ENCODE measurements at places on chromosomes 5 and 9. TPM values are rescaled to one million over a fixed set of nuclear protein-coding genes. Genes with fewer than 3 reads are reported as not detected.

DNA sequence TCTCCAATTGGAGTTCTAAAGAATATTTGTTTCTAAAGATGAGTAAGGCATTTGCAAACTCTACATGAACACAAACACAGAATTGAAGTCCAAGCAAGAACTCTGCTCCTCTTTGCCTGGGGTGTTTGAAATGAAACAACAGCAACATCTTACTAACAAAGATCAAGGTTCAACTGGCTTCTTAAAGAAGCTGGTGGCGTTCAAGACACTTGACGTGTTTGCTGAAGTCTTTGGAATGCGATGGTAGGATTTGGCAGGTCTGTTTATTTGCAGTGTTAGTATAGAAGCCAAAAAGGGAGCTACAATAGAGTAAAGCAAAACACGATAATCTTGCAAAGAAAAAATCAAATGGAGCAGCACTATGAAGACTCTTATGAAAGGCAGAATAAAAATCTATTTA lies 94.9 kb downstream of the BASP1 start:
- no peak for DNase-seq
- no peaks in the 10 kb centered on the region for H3K4me1 ChIP-seq
- no peaks in the 10 kb centered on the region for H3K36me3 ChIP-seq

GRCh38 chr9:119768266-119768665 lies 399.0 kb upstream of the BRINP1 start:
- no peak overlapping the region for H3K4me3 ChIP-seq
- DNase-seq: no peak
- no peak overlapping the region for H3K27ac ChIP-seq
- H3K27me3 ChIP-seq: no peaks in the 10 kb centered on the region

GRCh38 chr5:143057580-143057999 lies 287.4 kb downstream of the ARHGAP26 start:
- H3K27me3 ChIP-seq: no peaks in the 10 kb centered on the region
- no peaks in the 10 kb centered on the region for H3K4me1 ChIP-seq
- no peak overlapping the region for H3K4me3 ChIP-seq
- H3K36me3 ChIP-seq: peaks cover 12% of the 10 kb centered on the region
- no peak for DNase-seq

GRCh38 chr5:1297243-1297642 lies 2.4 kb upstream of the TERT start:
- no peak overlapping the region for H3K4me3 ChIP-seq
- no peaks in the 10 kb centered on the region for H3K36me3 ChIP-seq
- no peak for DNase-seq
- H3K27ac ChIP-seq: no peak overlapping the region
- peaks cover 22% of the 10 kb centered on the region for H3K4me1 ChIP-seq

DNA sequence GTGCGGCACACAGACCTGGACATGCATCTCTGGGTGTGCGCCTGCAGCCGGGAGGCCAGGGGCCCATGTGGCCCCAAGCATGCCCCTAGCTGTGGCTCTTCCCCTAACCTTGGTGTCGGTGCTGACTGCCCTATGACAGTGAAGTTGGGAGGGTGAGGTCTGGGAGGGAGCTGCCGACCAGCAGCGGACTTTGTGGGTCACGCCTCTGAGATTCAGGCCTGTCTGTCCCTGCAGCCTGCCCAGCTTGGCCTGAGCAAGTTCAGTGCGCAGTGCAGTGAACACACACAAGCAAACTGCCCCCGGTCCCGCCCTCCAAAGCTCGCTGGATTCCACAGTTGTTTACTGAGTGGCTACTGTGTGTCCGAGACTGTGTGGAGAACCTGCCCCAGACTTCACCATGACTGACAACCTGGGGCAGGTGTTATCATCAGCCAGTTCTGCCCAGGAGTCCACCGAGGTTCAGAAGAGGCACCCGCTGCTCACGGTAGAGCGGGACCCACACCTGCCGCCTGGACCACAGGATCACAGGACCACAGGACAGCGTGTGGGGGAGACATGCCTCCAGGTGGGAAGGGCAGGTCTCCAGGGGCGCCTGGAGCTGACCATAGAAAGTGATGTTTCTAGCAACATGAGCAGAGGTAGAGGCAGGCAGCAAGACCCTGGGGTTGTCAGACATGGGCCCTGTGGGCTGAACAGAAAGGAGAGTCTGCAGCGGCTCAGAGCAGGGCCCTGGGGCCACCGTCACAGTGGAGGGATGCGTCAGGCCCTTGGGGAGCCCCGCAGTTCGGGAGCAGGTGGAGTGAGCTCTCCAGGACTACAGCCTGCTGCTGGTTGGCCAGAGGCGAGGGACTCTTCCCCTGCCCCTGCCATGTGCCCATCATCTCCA lies 105.1 kb downstream of the PHF2 start:
- no peak overlapping the region for H3K4me3 ChIP-seq
- DNase-seq: no peak
- no peaks in the 10 kb centered on the region for H3K4me1 ChIP-seq

DNA sequence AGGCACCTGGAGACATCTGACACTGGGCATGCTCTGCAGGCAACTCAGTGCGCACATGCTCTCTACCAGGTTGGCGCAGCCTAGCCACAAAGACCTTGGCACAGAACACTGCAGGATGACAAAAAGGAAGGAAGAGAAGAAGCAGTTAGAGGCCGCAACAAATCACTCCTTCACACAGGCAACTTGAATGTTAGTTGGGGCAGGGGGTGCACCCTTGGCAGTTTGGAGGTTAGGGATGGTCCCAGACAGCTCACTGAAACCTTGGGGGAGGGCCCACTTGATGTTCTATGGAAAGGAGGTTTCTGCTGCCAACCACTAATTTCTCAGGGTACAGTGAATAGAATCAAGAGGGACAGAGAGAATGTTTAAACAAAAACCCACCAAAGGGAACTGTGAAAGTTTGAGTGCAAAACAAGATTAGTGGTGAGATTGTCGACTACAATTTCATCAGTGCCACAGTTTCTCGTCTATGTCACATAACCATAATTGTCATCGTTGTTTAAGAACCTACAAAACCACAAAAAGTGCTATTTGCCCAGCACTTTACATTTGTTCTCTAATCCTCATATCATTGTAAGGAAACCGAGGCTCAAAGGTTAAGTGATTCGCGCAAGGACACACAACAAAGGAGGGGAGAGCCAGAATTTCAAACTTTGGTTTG lies 48.7 kb downstream of the FBXW11 start:
- H3K4me3 ChIP-seq: no peak overlapping the region
- peaks cover 18% of the 10 kb centered on the region for H3K4me1 ChIP-seq
- peak overlapping the region; percentile 68 for H3K27ac ChIP-seq
- no peaks in the 10 kb centered on the region for H3K36me3 ChIP-seq

DNA sequence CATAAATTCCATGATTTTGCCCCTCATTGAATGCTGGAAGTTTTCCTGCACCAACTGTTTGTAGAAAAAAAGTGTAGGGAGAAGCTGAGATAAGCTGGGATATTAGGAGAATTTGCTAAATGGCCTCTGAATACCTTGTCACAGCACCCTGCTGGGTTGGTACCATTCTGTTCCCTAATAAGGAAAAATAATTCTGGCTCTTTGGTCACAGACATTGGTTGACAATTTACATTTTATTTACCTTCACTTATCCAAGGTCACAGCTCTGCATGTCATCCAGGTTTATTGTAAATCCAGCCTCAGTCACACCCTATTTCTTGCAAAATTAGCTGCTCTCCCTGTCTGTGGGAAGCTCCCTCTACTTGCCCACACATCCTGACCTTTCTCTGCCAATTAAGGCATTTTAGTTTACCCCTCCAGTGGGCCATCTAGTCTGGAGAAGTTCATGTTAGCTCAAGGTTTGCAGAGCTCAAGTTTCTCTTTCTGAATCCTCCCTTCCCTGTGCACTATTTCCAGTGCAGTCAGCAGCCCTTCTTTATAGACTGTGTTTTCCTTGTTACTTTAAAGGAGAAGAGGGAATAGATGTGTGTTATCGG lies 115.4 kb upstream of the NTRK2 start:
- H3K4me3 ChIP-seq: no peak overlapping the region
- no peak for DNase-seq
- H3K4me1 ChIP-seq: no peaks in the 10 kb centered on the region
- no peak overlapping the region for H3K27ac ChIP-seq
- no peaks in the 10 kb centered on the region for H3K27me3 ChIP-seq

GRCh38 chr5:61397238-61397637 lies 65.2 kb downstream of the ZSWIM6 start:
- no peak overlapping the region for H3K27ac ChIP-seq
- no peaks in the 10 kb centered on the region for H3K36me3 ChIP-seq
- no peaks in the 10 kb centered on the region for H3K27me3 ChIP-seq
- DNase-seq: no peak

DNA sequence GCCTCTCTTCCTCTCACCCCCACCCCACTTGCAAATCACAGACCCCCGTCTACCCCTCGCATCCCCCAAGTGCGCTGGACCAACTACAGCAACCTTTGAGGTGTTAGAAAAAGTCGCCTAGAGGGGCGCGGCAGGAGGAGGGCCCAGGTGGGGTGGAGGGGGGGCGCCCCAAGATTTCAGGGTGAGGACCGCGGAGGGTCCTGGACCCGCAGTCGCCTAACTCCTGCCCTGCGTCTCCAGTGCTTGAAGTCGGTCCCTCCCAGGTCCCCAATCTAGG lies 379 bp upstream of the EGFLAM start:
- peak overlapping the region; percentile 35 for H3K4me3 ChIP-seq
- no peak for DNase-seq
- no peak overlapping the region for H3K27ac ChIP-seq
- peaks cover 63% of the 10 kb centered on the region for H3K27me3 ChIP-seq
- H3K36me3 ChIP-seq: no peaks in the 10 kb centered on the region
- no peaks in the 10 kb centered on the region for H3K4me1 ChIP-seq

- no peaks in the 10 kb centered on the region for H3K4me1 ChIP-seq
- DNase-seq: no peak
- no peaks in the 10 kb centered on the region for H3K27me3 ChIP-seq
These were observed 26.0 kb downstream of the GABRP start for GRCh38 chr5:170809551-170809950.

DNA sequence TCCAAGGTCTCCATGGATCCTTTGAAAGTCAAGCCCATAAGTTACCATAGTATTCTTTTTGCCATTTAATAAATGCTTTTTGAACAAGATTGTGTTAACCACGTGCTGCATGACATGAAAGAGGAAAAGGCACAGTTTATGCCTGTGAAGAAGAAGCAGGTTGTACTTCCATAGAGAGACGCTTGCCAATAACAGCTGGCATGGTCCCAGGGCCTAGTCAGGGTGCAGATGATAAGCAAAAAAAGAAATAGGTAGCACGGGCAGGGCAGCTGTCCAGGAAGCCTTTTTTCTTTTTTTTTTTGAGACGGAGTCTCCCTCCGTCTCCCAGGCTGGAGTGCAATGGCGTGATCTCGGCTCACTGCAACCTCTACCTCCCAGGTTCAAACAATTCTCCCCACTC lies 71.8 kb upstream of the CLINT1 start:
- H3K36me3 ChIP-seq: no peaks in the 10 kb centered on the region
- H3K27ac ChIP-seq: no peak overlapping the region
- H3K27me3 ChIP-seq: no peaks in the 10 kb centered on the region
- peak; percentile 32 for DNase-seq

DNA sequence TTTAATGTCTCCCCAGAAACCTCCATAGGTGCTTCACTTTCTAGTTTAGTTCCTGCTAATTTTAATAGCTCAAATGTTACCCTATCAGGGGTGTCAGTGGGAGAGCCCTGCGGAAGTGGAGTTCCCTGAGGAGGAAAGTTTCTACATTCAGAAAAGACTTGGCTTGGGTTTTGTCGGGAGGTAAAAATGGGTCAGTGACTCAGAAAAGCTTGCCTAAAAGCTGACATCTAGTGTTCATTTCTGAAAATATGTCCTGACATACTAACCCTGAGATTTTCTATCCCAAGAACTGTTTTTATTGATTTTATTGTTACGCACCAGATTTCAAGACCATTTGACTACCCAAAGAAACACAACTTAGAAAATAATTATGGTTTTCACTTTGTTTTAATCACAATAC lies 40.9 kb upstream of the GLDC start:
- H3K4me1 ChIP-seq: peaks cover 14% of the 10 kb centered on the region
- no peaks in the 10 kb centered on the region for H3K36me3 ChIP-seq
- no peak overlapping the region for H3K27ac ChIP-seq
- DNase-seq: no peak
- no peak overlapping the region for H3K4me3 ChIP-seq

DNA sequence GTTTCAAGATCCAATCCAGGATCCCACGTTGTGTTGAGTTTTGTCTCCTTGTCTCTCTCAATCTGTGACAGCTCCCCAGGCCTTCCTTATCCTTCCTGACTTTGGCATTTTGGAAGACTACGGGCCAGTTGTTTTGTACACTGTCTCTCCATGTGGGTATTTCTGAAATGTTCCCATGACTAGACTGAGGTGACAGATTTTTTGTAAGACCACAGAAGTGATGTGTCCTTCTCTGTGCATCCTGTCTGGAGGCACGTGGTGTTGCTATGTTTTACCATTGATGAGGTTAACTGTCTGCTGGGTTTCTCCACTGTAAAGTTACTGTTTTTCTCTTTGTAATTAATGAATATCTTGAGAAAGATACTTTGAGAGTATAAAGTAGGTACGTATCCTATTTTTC lies 15.7 kb upstream of the PDZD2 start:
- peaks cover 4% of the 10 kb centered on the region for H3K27me3 ChIP-seq
- no peak overlapping the region for H3K4me3 ChIP-seq
- no peaks in the 10 kb centered on the region for H3K4me1 ChIP-seq

DNA sequence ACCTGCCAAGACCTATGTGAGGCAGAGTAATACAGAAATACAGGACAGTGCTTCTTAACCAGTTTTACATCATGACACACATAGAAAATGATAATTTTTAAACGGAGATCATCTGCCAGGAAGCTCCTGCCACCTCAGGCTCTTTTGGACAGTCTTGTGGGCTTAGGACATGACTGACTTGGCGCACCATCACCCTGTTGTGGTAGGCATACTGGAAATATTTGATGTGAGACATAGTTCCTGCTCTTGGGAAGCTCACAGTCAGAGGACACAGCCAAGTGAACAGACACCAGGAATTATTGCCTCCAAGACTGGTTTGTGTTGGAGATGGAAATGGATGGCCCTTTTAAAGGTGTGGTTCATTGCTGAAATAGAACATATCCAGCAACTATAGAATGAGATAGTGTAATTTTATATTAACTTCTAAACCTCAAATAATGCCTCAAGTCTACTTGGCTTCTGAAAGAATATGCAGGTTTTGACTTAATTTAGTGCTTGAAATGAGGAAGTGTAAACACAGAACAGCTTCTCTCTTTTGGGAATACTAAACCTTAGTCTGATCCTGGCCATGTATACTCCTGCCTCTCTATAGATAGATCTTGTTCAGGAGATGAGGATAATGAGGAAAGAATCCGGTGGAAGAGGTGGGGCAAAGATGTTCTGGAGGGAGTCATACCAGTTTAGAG lies 19.7 kb downstream of the CPEB4 start:
- H3K4me1 ChIP-seq: no peaks in the 10 kb centered on the region
- H3K4me3 ChIP-seq: no peak overlapping the region
- no peaks in the 10 kb centered on the region for H3K27me3 ChIP-seq
- no peak overlapping the region for H3K27ac ChIP-seq
- H3K36me3 ChIP-seq: no peaks in the 10 kb centered on the region

GRCh38 chr5:31692561-31693221 lies 53.8 kb downstream of the PDZD2 start:
- no peak for DNase-seq
- no peaks in the 10 kb centered on the region for H3K4me1 ChIP-seq
- H3K27ac ChIP-seq: no peak overlapping the region
- no peaks in the 10 kb centered on the region for H3K36me3 ChIP-seq
- H3K27me3 ChIP-seq: no peaks in the 10 kb centered on the region

The SPOCK1 gene
- 8.6 TPM for polyA plus RNA-seq

The COL27A1 gene
- polyA plus RNA-seq: 24.0 TPM

The SHOC1 gene
- polyA plus RNA-seq: 0.14 TPM

The SHB gene
- 5.5 TPM for polyA plus RNA-seq

The PCDHB2 gene
- polyA plus RNA-seq: 0.39 TPM

The CEL gene
- 3.2 TPM for polyA plus RNA-seq

The AHRR gene
- 0.34 TPM for polyA plus RNA-seq

The TMC1 gene
- 0.59 TPM for polyA plus RNA-seq

The TSLP gene
- 0.39 TPM for polyA plus RNA-seq

The SARDH gene
- polyA plus RNA-seq: 5.4 TPM

The PCDHGA9 gene
- 0.75 TPM for polyA plus RNA-seq

The GARNL3 gene
- polyA plus RNA-seq: 1.5 TPM

The SLC12A7 gene
- polyA plus RNA-seq: 23.5 TPM

The OTP gene
- 0.18 TPM for polyA plus RNA-seq

The SLC36A2 gene
- 0.02 TPM for polyA plus RNA-seq
